ENCODE measurements at places on chromosomes 4 and X.

- DNase-seq, result no peak
These were observed 75.7 kb downstream of the RBM47 start for GRCh38 chr4:40553995-40554394.

GRCh38 chr4:150318971-150319370 lies 240.7 kb downstream of the DCLK2 start:
- no peak for DNase-seq

GRCh38 chr4:160406263-160406825 lies 1303.5 kb downstream of the RAPGEF2 start:
- DNase-seq, result no peak

GRCh38 chr4:91485415-91485814 lies 818.4 kb upstream of the GRID2 start:
- no peak for DNase-seq

GRCh38 chr4:59091146-59092142 lies 1981.3 kb upstream of the IGFBP7 start:
- no peak for DNase-seq

- no peak for DNase-seq
These were observed 26.0 kb upstream of the IL15 start for GRCh38 chr4:141610365-141610764.

GRCh38 chrX:39167791-39168190 lies 366.5 kb downstream of the MID1IP1 start:
- DNase-seq, result no peak

- DNase-seq, result no peak
These were observed 115.1 kb downstream of the PPP3CA start for GRCh38 chr4:101232074-101232776.

- no peak for DNase-seq
These were observed 28.6 kb upstream of the UTP14A start for GRCh38 chrX:129877401-129877800.
